Stimulated activated CD8-positive, alpha-beta memory T cell treated with anti-CD3 and anti-CD28 coated beads, Interleukin-7, amount 100 ng/mL, for 4 hours (primary cell): ENCODE measurements at places on chromosomes 2 and 18.

DNA sequence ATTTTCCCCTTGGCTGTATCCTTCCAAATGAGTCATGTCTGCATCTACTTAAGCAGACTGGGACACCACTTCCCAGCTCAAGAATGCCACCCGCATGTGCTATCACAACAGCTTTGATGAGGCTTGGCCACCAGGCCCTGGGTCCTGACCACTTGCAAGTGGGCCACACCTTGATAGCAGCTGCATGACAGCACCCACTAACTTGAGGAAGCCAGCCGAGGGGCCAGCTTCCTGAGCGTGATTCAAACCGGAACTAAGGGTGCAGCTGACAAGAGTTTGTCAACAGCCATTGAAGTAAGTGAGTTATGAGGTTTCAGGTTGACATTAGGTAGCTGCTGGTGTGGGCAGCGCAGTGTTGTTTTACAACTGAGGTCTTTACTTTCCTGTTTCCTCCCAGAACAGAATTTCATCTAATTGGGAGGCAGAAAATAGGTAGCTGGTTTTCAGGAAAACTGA lies 54.4 kb downstream of the EPHA4 start:
- DNase-seq: peak; percentile 46

- DNase-seq: no peak
Measured at GRCh38 chr2:159073256-159073655, 104.8 kb downstream of the TANC1 start.

GRCh38 chr2:151067658-151068369 lies 193.8 kb downstream of the RBM43 start:
- no peak for DNase-seq

GRCh38 chr18:49632588-49632987 lies 70.7 kb downstream of the LIPG start:
- no peak for DNase-seq

DNA sequence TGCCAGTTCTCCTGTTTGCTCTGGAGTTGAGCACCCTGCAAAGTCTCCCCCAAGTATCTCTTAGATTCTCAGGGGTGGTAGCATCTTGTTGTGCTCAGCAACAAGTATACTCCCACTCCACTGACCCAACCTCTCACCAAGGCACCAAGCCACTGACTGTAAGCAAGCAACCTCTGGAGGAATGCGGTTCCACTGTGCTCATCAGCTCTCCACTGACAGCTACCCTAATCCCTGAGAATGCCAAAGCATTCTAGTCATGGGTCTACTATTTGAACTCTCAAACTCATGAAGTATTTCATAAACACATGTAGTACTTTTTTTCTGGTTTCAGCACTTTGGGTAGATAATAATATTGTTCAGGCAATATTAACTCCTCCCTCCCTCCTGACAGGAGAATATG lies 170.0 kb downstream of the EPHA4 start:
- DNase-seq: no peak

DNA sequence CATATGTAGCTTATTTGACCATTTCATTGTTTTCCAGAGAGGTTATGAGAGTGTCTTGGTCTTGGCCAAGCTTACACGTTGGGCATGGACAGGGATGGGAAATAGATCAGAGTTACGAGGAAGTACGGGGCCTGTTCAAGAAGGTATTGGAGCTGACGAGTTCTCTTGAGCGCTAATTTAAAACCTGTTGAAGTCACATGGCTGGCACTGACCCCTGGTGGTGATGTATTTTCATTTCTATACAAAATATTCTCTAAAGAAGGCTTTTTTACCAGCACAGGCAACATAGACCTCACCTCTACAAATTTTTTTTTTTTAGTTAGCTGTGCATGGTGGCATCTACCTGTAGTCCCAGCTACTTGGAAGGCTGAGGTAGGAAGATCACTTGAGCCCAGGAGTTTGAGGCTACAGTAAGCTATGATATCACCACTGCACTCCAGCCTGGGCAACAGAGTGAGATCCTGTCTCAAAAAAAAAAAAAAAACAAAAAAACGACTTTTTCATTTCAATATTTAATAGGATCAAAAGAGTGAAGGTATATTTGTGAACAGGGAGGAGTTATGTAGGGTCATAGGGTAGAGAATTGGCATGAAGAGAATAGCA lies 19.6 kb downstream of the UGP2 start:
- DNase-seq: peak; percentile 41

DNA sequence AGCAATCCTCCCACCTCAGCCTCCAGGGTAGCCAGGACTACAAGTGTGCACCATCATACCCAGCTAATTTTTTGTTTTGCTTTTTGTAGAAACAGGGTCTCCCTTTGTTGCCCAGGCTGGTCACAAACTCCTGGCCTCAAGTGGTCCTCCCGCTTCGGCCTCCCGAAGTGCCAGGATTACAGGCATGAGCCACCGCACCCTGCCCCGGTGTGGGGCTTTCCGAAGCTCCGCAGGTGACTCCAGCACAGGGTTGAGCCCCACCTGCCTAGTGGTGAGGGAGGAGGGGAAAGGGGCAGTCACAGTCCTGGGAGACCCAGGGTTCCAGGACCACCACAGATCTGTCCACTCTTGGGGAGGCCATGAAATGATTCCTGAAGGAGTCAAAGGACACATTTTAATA lies 5.2 kb downstream of the PRLH start:
- no peak for DNase-seq

- DNase-seq: no peak
Measured at GRCh38 chr18:2480536-2480935, 90.8 kb downstream of the METTL4 start.

- no peak for DNase-seq
Measured at GRCh38 chr2:203585516-203585915, 50.4 kb upstream of the RAPH1 start.
